ENCODE measurements at places on chromosomes 11 and 22.

- DNase-seq = peak; percentile 53
Observed at GRCh38 chr11:108319541-108320145, 96.8 kb downstream of the ATM start.

DNA sequence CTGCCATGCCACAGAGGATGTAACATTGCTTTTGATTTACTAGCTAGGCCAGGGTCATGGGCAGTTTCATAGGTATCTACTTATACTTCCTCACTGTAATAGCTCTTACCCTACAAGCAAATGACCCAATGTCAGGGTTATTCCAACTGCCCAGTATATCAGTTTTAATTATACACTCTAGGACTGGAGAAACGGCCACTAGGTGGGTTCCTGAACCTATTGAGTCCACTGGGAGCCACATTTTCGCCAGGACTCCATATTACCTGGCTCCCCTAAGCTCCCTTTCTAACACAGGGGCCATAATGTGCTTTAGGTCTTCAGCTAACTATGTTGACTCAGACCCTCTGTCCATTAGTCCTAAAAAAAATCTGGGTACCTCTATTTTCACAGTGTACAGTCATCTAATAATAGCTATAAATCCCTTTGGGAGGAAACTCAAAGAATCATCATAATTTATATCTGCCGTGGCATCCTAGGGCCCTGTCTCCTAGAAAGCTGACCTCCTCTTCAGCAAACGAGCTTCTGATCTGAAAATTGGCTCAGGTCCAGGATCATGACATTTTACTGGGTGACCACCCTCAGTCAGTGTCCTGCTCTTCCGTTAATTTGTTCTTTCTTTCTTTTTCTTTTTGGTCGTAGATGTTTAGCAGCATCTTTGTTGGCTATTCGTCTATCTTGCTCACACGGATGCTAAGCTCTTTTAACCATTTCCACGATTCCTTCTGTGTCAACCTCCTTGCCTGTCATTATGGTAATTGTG lies 244.3 kb downstream of the FAM76B start:
- DNase-seq = no peak

DNA sequence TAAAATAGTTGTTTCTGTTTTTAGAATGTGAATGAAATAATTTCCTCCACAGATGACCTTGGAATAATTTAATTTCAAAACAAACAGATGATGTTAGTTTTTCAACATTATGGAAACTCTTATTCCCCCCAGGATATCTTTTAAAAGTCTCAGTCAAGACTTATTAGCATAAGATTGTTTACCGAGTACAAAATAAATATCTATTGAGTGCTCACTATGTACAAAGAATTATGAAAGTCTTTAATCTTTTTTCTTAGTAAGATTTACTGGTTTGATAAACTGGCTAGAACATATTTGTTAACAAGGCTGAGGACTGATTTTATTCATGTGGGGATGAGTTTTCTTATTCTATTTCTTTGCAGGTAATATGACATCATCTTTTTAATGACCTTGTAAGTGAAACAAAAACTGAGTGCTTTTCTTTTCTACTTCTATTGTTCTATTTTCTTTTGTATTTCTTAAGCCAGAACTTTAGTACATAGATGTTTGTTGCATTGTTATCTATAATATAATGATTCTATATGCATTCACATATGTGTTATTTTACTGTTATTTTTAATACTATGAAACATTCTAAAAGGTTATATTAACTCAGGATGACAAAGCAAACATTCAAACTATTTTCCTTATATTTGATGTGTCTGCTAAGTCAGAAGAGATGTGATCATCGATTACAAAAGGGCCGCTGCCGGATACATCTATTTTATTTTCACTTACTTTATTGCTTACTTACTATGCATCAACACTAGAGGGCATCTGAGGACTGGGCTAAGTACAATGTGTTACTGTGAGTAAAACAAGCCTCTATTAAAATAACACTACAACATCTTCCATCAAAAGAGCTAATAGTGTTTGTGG lies 111.0 kb upstream of the ARHGAP42 start:
- DNase-seq = peak; percentile 70

GRCh38 chr11:82250047-82250446 lies 483.6 kb downstream of the FAM181B start:
- no peak for DNase-seq

- DNase-seq = no peak
Observed at GRCh38 chr11:122153746-122154145, 37.7 kb upstream of the BLID start.

GRCh38 chr11:60777572-60777971 lies 7.6 kb upstream of the MS4A10 start:
- peak; percentile 89 for DNase-seq

DNA sequence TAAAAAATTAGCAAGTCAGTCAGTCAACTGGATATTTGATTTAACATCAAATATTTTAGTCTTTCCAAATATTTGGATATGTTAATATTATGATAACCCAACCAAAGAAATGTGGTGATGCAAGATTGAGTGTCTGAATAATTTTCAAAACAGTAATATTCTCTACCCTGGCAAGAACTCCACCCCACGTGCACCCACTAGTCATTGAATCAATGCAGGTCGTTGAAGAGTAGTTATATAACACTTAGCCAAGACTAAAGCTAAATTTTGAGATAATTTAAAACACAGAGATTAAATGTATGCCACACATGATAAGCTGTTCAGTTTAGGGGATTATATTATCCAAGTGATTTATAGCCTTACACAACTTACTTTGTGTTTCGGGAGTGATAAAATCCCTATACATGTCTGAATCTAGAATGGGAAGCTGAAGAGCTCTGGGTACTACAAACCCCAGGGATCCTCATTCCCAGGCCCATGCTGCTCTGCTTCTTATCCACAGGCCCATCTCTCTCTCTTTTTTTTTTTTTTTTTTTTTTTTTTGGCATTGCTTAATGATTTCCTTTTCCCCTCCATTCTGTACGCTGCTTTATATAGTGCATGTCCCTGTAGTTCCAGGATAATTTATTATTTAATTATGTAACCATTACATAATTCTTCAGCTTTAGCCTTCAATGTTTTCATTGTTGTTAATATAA lies 392.9 kb downstream of the NTM start:
- peak; percentile 75 for DNase-seq

GRCh38 chr22:19448739-19449421 lies 1.4 kb upstream of the C22orf39 start:
- no peak for DNase-seq

DNA sequence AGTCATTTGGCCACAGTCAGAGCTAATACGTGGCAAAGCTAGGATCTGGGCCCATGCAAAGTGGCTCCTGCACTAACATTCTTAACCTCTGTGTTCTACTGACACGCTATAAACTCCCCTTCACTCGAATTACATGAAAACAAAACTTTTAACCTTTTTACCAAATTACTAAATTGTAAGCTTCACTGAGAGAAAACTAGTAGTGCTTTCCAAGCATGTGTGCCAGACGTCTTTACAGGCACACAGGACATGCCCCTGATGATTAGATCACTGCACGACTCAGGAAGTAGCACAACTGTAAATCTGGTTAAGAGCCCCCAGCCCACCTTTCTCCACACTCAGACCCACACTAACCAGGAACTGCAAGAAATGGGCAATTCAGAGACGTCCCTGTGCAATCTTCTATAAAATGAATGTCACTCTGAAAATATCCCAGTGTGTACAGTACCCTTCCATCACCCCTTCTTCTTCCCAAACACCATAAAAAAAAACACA lies 16.1 kb downstream of the PHF21A start:
- no peak for DNase-seq

DNA sequence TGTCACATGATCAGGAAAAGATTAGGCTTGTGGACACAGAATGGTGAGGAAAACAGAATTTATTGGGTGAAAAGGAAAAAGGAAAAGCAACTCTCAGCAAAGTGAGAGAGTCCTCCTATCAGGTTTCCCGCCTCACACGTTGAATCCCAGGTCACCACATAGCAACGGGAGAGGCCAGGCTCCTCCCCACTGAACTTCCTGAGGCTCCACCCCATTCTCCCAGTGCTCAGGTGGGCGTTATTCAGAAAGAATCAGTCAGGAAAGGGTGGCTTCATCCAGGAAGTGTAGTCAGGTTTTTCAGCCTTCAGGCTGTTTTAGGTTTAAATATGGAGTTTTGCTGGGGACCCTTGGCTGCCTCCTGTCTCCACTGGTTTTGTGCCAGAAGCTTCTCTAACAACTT lies 66.9 kb downstream of the SPON1 start:
- DNase-seq = no peak

DNA sequence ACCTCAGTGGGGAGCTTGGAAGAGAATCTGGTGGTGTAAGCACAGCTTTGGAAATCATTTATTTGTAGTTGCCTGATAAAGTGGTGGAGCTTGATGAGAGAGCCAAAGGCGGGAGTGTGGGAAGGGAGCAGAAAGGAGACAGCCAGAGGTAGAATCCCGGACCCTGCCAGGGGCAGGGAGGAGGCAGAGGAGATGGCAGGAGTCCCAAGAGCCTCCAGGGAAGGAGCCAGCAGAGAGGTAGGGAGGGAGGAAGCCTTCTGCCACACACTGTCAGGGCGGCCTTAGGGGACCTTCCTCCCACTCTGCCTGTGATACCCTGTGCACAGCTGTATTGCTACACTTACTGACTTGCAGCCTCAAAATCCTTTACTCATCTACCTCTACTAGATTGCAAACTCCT lies 15.4 kb downstream of the SCUBE2 start:
- DNase-seq = no peak

- no peak for DNase-seq
Observed at GRCh38 chr11:118322721-118323120, 18.2 kb downstream of the CD3E start.

- DNase-seq = no peak
Observed at GRCh38 chr11:77568916-77569675, 20.7 kb upstream of the AQP11 start.

- no peak for DNase-seq
Observed at GRCh38 chr22:23534851-23535717, 45.0 kb downstream of the IGLL1 start.

GRCh38 chr22:45268167-45268957 lies 16.4 kb upstream of the UPK3A start:
- no peak for DNase-seq

DNA sequence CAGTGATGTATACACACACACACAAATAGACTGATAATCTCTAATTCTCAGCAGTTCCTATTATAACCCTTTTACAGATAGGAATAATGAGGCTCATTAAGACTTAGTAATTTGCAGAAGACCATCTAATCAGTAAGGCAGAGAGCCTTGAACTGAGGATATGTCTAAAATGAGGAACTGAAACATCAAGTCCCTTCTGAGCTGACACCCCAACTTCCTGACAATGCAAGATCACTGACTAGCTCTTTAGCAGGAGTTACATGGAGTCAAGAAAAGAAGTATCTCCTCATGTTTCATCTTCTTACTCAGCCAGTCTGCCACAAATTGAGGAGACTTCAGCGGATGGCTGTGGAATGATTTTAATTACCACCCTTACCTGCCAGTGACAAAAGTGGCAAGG lies 193.0 kb downstream of the MSANTD4 start:
- no peak for DNase-seq

DNA sequence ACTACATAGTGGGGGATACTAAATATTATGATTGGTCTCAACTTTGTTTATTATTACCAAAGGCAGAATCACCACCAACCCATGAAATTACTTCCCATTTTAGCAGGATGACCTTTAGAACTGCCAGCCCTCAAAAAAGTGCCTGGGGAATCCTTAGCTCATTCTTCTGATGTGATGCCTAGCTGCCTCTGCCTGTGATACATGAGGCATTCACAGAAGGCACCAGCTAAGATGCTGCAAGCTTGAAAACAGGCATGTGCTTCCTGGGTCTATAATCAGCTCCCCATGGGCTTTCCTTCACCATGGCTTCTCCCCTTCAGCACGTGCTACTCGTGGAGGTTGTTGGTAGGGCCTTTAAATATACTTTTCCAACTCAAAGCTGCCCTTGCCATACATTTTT lies 50.4 kb upstream of the ARHGAP20 start:
- peak; percentile 45 for DNase-seq

- peak; percentile 26 for DNase-seq
Observed at GRCh38 chr11:14454861-14455632, 44.6 kb downstream of the COPB1 start.

DNA sequence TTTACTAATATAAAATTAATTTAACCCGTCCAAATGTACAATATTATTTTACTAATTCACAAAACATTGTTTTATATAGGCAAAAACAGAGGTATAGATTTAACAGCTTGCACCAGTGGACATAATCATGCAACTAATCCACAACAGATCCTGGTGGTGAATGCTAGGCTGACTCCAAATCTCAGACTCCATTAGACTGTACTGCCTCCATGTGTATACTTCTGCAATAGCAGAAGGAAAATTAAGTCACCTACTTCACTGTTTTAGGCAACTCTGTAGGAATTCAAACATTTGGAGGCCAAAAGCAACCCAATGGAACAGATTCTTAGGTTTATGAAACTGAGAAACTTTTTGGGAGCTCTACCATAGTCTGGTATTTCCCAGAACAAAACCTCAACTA lies 30.0 kb upstream of the RAB39A start:
- DNase-seq = peak; percentile 70

GRCh38 chr22:29370537-29370936 lies 17.8 kb downstream of the AP1B1 start:
- no peak for DNase-seq

- no peak for DNase-seq
Observed at GRCh38 chr11:73425108-73425507, 48.9 kb downstream of the RELT start.

DNA sequence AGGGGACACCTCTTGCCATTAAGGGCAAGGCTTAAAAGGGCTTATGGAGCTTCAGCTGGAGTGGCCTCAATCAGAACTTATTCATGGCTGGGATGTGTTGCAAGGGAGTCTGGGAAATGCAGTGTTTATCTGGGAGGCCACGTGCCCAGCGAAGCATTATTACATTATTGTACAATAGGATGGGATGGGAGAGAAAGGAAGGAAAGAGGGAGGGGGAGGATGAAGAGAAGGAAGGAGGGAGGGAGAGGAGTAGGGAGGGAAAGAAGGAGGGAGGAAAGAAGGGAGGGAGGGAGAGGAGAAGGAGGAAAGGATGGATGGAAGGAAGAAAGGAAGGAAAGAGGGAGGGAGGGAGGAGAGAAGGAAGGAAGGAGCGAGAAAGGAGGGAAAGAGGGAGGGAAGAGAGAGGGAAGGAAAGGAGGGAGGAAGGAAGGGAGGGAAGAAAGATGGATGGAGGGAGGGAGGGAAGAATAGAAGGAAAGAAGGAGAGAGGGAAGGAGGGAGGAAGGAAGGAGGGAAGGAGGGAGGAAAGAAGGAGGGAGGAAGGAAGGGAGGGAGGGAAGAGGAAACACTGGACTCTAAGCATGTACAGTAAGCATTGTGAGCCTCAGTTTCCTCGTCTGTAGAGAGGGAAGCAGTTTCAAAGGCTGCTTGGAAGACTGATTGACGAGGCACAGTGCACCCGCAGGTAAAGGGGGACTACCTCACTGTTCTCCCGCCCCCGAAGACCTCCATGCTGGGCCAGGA lies 62.2 kb downstream of the MYEOV start:
- no peak for DNase-seq

DNA sequence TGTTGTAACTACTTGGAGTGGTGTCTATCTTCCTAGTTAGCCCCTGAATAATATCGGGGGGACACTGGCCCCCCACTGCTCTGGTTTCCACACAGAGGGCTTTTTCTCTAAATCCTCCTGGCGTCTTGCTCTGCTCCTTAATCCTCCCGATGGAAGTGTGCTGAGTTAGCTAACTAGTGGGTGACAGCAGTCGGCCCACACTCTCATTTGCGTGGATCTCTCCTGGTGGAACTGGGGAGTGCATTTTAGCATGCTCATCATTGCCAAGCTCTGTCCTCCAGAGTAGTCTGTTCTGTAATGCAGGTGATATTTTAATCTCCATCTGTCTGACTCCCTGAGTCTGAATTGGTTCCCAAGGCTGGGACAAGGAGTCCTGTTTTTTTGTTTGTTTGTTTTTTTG lies 46.1 kb upstream of the RASSF10 start:
- DNase-seq = no peak

- DNase-seq = peak; percentile 64
Observed at GRCh38 chr11:8812438-8812837, 98.6 kb upstream of the AKIP1 start.
